Natural killer cell (primary cell): ENCODE measurements at places on chromosomes 12 and 14. TPM values are rescaled to one million over a fixed set of nuclear protein-coding genes. Genes with fewer than 3 reads are reported as not detected.

DNA sequence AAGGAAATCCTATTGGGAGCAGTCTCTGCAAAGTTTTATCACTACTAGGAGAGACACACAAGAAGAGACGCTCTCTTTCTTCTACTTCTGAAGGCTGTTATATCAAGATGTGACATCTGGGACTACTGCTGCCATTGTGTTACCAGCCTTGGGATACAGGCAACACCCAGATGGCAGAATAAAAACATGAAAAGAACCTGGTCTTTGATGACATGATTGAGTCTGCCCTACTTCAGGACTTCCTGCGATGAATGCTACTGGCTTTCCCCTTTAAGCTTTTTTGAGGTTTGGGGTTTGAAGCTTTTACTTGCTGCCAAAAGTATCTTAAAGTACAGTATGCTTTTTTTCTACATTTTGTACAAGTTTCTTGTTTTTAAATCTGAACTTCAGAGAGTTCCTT lies 29.2 kb upstream of the TRHDE start:
- no peaks in the 10 kb centered on the region for H3K27me3 ChIP-seq
- no peak overlapping the region for H3K27ac ChIP-seq
- H3K4me3 ChIP-seq, result no peak overlapping the region
- no peaks in the 10 kb centered on the region for H3K4me1 ChIP-seq
- H3K36me3 ChIP-seq, result no peaks in the 10 kb centered on the region
- DNase-seq, result no peak

- no peak overlapping the region for H3K4me3 ChIP-seq
- H3K27ac ChIP-seq, result no peak overlapping the region
- peaks cover 3% of the 10 kb centered on the region for H3K36me3 ChIP-seq
- H3K27me3 ChIP-seq, result no peaks in the 10 kb centered on the region
- no peaks in the 10 kb centered on the region for H3K4me1 ChIP-seq
Measured at GRCh38 chr12:49582850-49583249, 14.9 kb upstream of the MCRS1 start.

- no peaks in the 10 kb centered on the region for H3K4me1 ChIP-seq
- H3K36me3 ChIP-seq, result no peaks in the 10 kb centered on the region
- no peak overlapping the region for H3K27ac ChIP-seq
- no peak overlapping the region for H3K4me3 ChIP-seq
- no peaks in the 10 kb centered on the region for H3K27me3 ChIP-seq
Measured at GRCh38 chr12:24396224-24396623, 446.8 kb upstream of the SOX5 start.

- no peak overlapping the region for H3K4me3 ChIP-seq
- no peaks in the 10 kb centered on the region for H3K36me3 ChIP-seq
- peaks cover 50% of the 10 kb centered on the region for H3K4me1 ChIP-seq
Measured at GRCh38 chr14:35414365-35414764, 9.8 kb upstream of the NFKBIA start.

Gene CNTN1
- total RNA-seq, result not detected
